ENCODE measurements at places on chromosomes 4 and X. TPM values are rescaled to one million over a fixed set of nuclear protein-coding genes. Genes with fewer than 3 reads are reported as not detected.

Gene PTCHD1
- not detected for total RNA-seq

Gene SYP
- 2.8 TPM for total RNA-seq

Gene GC
- total RNA-seq = not detected

Gene CTAG1B
- total RNA-seq = not detected

Gene PPP1R2C
- not detected for total RNA-seq

Gene FRMPD4
- total RNA-seq = 0.12 TPM

Gene FAAH2
- 0.06 TPM for total RNA-seq

Gene GPR173
- 0.02 TPM for total RNA-seq

Gene MAOB
- total RNA-seq = 0.14 TPM

Gene KLB
- 0.08 TPM for total RNA-seq

Gene C4orf54
- total RNA-seq = not detected

Gene TMEM271
- total RNA-seq = not detected

Gene BEX3
- total RNA-seq = 260 TPM

Gene OPHN1
- total RNA-seq = 1.6 TPM

Gene DOK7
- 0.23 TPM for total RNA-seq

Gene SMIM31
- total RNA-seq = not detected

Gene TGIF2LX
- total RNA-seq = not detected

Gene GABRB1
- total RNA-seq = not detected

Gene SYNPO2
- total RNA-seq = 1.0 TPM

Gene NPY1R
- 0.10 TPM for total RNA-seq

Gene ABCG2
- total RNA-seq = 22.0 TPM

Gene NWD2
- 0.01 TPM for total RNA-seq

Gene HTR2C
- not detected for total RNA-seq

Gene SRPK3
- 0.13 TPM for total RNA-seq

Gene FRAS1
- total RNA-seq = 3.3 TPM

Gene PLXNA3
- 17.8 TPM for total RNA-seq

Gene KCND1
- total RNA-seq = 1.1 TPM

Gene EDA2R
- 12.2 TPM for total RNA-seq

Gene ATP2B3
- total RNA-seq = 0.31 TPM

Gene EPGN
- not detected for total RNA-seq

Gene GAGE12J
- not detected for total RNA-seq

Gene HERC6
- total RNA-seq = 3.2 TPM

Gene S100G
- not detected for total RNA-seq

Gene SPATA4
- total RNA-seq = 0.17 TPM

Gene FANCB
- total RNA-seq = 3.6 TPM

Gene ADH7
- total RNA-seq = not detected

Gene DSPP
- not detected for total RNA-seq

Gene LNX1
- 0.03 TPM for total RNA-seq

Gene PRKG2
- 0.37 TPM for total RNA-seq
